Fibroblast of mammary gland (primary cell): ENCODE measurements at places on chromosomes 13 and 19.
A peak's percentile ranks its signal among the peaks of the same experiment; 100 is the strongest.

DNA sequence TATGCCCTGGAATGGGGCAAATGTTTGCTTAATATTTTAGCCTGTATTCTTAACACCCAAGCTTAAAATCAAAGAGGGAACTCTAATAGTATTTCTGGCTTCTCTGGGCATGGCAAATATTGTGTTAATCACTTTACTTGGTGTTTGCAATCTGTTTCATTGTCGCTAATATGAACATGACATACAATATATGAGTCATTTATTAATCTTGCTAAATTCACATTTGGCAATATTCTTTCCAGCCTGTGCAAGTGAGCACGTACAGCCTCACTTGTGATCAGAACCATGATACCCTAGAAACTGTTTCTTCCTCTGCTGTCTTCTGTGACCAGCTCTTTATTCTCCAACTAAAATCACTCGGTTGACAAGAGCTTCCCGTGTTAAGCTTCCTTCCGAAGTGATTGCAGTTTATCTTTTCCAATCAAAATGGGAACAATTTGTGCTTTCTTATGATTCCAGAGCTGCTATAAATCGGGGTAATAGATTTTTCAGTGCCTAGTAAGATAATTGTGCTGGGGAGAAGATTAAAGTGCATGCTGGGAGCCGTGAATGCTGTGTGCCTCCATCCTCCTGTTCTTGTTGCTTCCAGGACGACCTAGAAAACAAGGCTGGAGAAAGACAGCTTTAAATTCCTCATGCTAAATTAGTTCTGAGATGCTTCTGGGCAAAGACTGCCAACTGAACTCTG, 153.0 kb upstream of the TMTC4 start:
- DNase-seq = peak; percentile 35

- DNase-seq = no peak
Observed at GRCh38 chr19:7738023-7738422, 6.1 kb upstream of the CLEC4G start.

- peak; percentile 11 for DNase-seq
Observed at GRCh38 chr13:25171517-25172302, at the start of gene AMER2. Gene AMER2, minus strand, starts transcription at chr13:25172288. Its CDS starts 669 bp downstream, at chr13:25171619.

DNA sequence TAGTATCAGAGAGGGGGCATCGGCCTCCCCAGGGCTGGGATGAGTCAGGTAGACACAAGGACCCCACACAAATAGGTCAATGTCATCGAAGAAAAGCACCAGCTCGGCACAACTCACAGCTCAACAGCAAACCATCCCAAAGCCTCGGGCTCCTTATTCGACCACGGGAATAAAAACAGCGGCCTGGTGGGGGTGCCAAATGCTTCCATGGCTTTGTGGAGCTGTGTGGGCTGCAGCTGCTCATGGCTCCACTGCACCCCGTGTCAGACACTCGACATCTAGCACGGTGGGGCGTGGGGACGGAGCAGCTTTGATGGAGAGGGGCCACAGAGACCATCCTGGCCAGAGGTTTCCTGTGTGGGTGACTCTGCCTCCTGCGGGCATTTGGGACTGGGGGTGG, 212.5 kb upstream of the SOX1 start:
- DNase-seq = no peak

- no peak for DNase-seq
Observed at GRCh38 chr19:17327068-17327653, 7.5 kb downstream of the ANO8 start.

GRCh38 chr19:46546194-46546896, 50.7 kb upstream of the PNMA8B start:
- peak; percentile 48 for DNase-seq

DNA sequence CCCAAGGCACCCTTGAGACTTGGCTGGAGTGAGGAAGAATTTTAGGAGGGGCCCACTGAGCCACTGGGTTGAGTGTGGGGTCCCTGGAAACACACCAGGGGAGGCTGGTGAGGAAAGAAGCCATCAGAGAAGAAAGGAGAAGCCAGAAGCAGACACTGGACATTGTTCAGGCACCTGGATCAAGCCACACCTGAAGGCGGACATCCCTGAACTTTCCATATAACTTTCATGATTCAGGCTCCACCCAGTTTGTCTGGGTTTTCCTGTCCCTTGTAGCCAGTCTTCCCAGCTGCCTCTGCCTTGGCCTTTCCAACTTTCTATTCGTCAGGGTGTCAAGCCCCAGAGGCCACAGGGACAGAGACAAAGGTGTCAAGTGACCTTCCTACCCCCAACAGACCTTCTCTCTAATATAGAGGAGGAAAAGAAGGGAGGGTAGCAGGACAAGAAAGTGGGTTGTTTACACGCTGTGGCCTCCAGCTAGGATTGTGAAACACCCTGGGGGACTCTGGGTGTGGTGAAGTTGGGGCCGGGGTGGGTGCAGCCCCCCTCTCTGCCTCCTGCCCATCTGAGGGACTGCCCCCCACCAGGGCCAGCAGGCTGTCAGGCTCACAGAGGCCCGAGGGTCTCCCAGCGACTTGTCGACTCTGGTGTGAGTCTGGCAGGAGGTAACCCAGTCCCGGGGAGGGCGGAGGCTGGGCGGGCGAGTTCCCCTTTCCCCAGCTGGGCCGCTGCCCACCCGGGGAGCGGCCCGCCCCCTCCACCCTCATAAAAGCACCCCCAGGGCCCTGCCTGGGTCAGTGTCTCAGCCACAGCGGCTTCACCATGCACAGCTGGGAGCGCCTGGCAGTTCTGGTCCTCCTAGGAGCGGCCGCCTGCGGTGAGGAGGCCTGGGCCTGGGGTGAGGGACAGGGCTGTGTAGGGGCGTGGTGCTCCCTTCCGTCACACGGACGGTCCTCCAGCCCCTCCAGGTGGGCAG, at the start of gene CFD:
Gene CFD (plus strand): TSS at position 797 of the 976 bp plus-strand sequence. CDS start 26 bp downstream, at position 823.
- DNase-seq = peak; percentile 47
